Dorsolateral prefrontal cortex (tissue), 122 donors: ENCODE measurements at places on chromosomes 13 and 19.

DNA sequence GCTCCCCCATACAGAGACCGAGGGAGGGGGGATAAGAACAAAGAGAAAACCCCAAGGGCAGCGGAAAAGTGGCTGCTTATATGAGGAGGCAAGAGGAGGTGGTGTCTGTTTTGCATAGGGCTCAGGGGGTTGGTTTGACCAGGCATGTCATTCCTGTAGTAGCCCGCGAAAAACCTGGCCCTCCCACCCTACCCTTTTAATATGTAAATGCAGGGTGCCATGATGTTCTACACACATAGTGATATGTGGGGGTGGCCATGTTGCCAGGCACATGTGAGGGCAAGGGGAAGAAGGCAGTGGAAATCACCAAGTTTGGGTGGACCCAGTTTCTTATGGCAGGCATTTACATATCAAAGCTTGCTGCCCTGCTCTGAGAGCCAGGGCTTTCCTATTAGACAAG, 203.5 kb upstream of the UBL3 start:
- no peak for DNase-seq

DNA sequence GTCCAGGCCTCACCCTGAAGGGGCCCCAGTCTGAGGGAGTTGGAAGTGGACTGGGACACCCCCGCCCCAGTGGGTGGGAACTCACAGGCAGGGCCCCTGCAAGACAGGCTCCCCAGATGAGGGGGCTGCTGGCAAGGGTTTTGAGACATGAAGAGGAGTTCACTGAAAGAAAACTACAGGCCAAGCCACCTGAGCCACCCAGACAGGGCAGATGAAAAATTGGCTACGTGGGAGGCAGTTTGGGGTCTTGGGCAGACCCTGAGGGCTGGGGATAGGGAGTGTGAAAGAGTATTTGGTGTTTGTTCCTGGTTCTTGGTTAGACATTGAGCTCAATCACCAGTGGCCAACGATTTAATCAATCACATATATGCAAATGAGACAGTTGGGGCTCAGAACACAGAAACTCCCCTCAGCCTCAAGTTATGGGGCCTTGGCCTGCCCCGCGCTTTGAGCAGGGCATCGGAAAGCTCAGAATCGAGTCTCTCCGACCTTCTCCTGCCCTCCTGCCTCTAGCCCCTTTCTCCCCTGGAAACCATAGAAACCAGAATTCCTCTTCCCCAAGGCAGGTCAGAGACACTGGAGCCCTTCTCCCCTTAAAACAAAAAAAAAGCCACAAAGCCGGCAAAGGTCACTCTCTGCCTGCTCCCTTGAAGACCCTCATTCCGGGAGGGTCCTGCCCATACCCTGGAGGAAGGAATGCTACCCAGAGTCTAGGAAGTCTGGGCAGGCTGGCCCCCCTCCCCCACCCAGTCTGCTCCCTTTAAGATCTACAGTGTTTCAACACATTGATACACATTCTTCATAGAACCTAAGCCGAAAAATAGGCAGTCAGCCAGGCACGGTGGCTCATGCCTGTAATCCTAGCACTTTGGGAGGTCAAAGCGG, 1.3 kb upstream of the ISYNA1 start:
- no peak for DNase-seq

- no peak for DNase-seq
These were observed 31.5 kb downstream of the KLF5 start for GRCh38 chr13:73090116-73090822.

DNA sequence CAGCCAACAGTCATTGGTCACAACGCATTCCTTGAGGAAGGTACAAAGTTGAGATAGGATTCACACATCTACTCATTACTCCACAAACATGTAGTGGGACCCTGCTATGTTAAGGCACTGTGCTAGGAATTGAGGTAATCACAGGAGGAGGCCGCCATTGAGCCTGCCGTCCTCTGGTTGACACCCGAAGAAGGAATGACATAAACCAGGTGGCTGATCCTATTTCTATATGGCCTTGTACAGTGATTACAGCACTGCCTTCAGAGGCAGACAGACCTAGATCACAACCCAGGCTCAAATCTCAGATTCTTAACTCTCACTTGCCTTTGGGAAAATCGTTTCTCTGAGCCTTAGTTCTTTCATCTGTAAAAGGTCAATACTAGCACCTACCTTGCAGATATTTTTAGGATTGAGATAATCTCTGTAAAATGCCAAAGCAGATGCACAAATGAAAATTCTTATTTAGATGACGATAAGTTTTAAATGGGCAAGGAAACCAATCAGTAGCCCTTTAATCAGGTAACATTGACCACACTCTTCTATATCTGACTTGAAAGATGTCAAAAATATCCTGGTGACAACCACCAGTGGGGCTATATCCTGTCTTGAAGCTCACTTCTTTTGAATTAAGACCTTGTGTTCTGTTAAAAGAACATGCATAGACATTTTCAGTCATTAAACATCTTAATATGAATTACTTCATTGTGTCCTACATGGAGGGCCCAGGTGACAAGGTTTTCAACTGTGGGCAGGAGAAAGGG, 251.6 kb downstream of the KCTD12 start:
- DNase-seq: no peak

DNA sequence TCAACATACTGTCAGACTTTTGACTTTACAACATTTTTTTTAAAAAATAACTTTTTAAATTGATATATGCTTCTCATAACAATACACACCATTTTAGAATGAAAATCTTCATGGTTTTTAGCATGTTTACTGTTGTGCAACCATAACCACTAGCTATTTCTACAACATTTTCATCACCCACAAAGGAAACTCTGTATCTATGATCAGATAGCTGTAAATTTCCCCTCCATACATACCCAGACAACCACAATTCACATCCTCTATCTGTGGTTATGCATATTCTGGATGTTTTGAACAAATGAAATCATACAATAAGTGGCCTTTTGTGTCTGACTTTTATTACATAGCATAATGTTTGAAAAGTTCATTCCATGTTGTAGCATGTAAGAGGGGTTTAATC, 1666.0 kb downstream of the EFNB2 start:
- no peak for DNase-seq

DNA sequence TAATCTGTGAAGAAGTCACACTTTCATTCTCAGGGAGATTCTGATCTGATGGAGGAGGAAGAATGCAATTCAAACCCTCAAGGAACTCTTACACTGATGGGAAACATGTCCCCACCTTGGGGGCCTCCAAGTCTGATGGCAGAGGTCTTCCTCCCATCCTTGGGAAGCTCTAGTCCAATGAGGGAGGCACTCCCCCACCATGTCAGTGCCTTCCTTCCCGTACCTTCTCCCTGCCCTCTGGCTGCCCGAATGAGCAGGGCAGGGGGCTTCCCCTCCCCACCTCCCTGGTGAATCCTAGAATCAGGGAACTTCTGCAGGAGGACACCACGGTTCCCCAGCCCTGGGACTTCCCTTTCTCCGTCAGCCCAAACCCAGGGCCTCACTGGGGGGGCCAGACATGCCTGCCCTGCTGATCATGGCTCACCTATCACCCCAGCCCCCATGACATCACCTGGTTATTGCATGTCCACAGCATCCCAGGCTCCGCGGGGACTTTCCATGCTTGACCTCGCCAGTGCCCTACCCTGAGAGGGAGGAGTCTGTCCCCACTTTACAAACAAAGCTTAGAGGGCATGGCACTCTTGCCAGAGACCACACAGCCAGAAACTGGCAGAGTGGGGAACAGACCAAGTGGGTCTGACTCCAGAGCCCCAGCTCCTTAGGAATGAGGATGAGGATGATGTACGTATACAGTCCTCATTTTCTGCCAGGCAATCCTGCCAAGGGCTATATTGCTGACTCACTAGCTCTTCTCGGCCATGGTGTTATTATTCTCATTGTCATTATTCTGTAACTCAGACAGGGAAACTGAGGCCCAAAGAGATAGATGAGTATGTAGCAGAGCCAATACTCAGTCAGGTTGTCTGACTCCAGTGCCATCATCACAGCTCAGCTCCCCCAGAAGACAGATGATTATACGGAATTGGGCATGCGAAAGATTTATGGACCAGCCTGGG, 9.6 kb upstream of the BCL3 start:
- no peak for DNase-seq

DNA sequence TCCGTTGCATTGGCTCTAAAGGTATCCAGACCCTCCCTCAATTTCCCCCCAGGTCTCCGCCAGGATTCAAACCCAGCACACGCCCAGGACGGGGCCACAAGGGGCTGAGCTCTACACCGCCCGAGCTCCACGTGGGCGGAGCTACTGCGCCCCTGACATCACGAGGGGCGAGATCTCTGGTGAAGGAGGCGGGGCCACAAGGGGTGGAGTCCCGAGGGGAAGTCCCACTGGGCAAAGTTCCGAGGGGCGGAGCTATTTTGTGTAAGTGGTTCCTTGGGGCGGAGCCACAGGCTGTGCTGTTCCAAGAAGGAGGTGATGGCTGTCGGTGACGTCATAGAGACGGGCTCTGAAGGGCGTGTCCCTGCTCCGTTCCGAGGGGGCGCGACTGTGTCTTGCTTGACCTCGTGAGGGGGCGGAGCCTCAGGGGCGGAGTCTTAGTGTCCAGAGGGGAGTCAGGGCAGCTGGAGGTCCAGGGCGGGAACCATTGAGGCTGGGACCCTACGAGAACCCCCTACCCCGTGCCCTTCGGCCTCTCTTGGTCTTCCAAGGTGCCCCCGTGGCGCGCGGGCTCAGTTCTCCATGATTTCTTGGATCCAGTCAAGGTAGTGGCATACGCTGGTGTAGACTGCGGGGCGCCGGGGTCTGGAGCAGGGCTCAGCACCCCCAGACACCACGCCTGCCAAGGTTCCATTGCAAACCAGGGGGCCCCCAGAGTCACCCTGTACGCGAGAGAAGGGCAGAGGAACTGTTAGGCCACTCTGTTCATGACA, 1.3 kb upstream of the KLK8 start:
- DNase-seq: no peak

DNA sequence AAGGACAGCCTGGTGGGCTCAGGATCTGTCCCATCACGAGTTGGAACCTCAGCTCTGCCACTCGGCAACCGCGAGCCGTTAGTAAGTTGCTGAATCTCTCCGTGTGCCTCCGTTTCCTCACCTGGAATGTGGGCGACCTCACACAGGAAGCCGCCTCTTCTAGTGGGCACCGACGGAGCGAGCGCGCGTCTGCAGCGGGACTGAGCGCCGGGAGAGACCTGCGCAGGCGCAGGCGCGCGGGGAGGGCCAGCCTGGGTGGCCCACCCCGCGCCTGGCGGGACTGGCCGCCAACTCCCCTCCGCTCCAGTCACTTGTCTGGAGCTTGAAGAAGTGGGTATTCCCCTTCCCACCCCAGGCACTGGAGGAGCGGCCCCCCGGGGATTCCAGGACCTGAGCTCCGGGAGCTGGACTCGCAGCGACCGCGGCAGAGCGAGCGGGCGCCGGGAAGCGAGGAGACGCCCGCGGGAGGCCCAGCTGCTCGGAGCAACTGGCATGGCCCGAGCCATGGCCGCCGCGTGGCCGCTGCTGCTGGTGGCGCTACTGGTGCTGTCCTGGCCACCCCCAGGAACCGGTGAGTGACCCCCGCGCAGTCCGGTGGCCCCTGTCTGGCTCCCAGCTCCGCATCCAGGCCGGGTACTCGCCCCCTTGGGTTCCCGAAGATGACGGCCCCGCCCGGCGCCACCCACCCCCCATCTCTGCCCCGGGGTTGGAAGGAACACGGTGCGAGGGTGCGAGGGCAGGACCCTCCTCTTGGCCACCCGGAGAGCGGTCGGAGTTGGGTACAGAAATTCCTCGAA, at the start of gene PVR:
PVR (plus strand) TSS at position 306 of the 797 bp plus-strand sequence; CDS start at position 493, 187 bp downstream.
- DNase-seq: peak; percentile 65

DNA sequence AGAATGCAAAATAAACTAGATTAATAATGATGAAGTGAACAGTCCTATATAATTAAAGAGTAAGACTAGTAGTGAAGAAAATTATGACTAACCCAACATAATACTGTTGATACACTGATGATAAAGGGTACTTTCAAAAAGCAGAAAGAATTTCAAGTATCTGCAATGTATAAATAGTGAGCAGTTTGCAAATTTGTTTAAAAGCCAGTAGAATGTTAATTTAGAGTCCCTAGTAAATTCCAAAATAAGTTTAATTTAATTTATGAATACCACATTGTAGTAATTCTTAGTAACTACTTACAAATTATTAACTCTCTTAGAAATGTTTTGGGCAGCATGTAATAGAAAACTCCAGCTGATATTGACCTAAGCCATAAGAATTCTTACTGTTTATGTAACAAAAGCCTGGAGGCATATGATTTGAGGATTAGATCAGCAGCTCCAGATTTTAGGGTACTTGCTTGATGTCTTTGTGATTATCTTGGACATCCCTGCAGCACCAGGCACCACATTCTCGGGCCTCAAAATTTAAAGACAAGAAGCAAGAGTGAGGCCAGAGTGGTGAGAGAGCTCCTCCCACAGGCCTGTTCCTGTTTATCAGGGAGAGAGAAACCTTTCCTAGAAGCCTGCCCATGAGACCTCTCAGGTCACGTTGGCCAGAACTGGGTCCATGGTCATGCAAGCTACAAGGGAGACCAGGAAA, 67.6 kb upstream of the TDRD3 start:
- peak; percentile 11 for DNase-seq

DNA sequence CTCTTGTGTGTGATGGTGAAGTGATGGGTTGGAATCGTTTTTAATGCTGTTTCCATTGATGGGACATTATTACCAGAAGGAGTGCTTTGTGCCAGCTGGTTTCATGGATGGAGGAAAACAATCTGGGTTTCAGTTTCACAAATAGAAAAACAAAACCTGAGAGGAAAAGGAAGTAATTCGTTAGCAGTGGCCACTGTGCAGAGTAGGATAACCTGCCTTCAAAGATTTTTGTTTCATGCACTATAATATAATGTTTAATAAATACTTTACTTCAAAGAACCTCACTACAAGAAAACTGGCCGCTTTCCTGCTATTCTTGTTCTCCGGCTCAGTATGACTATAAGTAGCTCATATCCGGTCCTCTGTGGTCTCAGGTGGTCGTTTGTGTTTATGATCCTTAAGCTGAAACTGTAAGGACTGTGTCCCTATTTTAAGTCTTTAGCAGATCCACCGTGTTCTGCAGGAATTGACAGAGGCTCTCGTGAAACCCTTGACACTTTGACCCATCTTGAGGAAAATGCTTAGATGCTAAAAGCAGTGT, 104.7 kb downstream of the GGACT start:
- no peak for DNase-seq

DNA sequence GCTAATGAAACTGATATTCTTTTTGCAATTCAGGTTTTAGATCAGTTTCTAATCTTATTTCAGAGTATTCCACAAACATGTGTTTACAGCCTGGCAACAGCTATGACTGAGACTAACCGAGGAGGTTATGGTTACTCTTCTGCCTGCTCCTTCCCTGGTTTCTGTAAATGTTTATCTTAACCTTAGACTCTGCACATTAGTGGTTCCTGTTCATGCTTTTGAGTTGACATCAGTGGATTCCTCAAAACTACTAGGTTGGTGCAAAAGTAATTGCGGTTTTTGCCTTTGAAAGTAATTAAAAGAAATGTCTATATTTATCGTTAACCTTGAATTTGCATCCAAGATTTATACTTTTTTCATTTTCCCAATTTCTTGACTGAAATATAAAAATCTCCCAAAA, 237.0 kb upstream of the TSHZ3 start:
- no peak for DNase-seq

- DNase-seq: no peak
These were observed 21.0 kb upstream of the GDF15 start for GRCh38 chr19:18364826-18365528.

DNA sequence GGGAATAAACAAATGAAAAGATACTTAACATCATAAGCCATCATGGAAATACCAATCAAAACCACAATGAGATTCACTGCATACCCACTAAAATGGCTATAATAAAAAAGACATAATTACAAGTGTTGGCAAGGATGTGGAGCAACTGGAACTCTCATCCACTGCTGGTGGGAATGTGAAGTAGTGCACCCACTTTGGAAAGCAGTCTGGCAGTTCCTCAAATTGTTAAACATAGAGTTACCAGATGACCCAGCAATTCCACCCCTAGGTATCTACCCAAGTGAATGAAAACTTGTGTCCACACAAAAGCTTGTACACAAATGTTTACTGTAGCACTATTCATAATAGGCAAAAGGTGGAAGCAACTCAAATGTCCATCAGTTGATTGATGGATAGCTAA, 46.9 kb downstream of the FLT1 start:
- DNase-seq: no peak
